ENCODE measurements at places on chromosomes 4 and X.

GRCh38 chrX:47574547-47575301 is 7.5 kb upstream of the TIMP1 start:
- no peak for DNase-seq

GRCh38 chr4:174554231-174554728 is 32.0 kb upstream of the HPGD start:
- DNase-seq = no peak

DNA sequence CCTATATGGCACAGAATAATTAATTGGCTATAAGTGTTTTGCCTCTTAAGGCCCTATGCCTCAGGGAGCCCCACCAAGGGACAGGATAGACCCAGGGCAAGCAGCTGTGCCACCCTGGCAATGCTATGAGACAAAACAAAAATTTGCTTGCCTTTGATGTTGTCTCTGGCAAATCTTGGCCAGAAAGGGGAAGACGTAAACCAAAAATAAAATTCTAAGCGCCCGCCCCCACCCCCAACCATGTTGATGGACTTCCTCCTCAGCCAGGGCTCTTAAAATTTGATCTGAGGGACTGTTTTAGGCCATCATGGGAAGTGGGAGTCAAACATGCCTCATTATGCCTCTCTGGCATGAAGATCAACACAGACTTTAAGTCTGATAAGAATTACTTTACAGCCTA is 130.5 kb upstream of the APOOL start:
- DNase-seq = no peak

DNA sequence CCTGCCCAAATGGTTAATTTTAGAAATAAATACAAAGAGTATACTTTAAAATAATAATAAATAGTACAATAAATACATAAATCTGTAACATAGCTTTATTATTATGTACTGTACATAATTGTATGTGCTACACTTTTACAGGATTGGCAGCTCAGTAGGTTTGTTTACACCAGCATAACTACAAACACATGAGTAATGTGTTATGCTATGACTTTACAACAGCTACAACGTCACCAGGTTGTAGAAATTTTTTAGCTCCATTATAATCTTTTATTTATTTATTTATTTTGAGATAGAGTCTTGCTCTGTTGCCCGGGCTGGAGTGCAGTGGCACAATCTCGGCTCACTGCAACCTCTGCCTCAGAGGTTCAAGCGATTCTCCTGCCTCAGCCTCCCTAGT is 31.8 kb downstream of the RNF150 start:
- no peak for DNase-seq

DNA sequence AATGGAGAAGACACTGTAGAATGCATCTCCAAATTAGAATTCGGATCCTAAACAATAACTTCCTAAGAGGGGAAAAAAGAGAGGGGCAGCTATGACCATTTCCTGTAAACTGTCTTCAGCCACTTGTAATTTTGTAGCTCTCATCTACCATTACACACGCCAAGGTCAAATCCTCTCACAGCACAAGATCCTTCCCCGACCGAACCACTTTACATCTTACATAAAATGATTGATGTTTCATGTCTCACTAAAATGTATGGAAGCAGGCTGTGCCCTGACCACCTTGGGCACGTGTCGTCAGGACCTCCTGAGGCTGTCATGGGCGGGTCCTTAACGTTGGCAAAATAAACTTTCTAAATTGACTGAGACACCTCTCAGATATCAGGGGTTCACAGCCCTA is 24.1 kb upstream of the PBDC1 start:
- DNase-seq = peak; percentile 27

GRCh38 chr4:149912000-149912399 is 96.4 kb upstream of the IQCM start:
- DNase-seq = no peak

DNA sequence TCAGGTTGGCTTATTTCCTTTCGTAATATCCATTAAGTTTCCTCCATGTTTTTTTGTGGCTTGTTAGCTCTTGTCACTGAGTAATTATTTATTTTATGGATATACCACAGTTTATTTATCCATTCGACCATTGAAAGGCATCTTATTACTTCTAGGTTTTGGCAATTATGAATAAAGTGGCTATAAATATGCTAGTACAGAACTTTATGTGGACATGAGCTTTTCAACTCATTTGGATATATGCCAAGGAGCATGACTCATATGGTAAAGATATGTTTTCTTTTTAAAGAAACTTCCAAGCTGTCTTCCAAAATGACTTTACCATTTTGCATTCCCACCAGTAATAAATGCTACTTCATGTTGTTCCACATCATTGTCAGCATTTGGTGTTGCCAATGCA is 803.6 kb downstream of the GLUD2 start:
- no peak for DNase-seq

GRCh38 chr4:7041801-7042502 is 1.2 kb upstream of the TADA2B start:
- DNase-seq = no peak

- DNase-seq = no peak
Observed at GRCh38 chr4:79923281-79923680, 149.7 kb downstream of the ANTXR2 start.

GRCh38 chrX:130829526-130830515 is 73.2 kb downstream of the ENOX2 start:
- no peak for DNase-seq

GRCh38 chr4:87819281-87819919 is 13.4 kb upstream of the MEPE start:
- DNase-seq = no peak

DNA sequence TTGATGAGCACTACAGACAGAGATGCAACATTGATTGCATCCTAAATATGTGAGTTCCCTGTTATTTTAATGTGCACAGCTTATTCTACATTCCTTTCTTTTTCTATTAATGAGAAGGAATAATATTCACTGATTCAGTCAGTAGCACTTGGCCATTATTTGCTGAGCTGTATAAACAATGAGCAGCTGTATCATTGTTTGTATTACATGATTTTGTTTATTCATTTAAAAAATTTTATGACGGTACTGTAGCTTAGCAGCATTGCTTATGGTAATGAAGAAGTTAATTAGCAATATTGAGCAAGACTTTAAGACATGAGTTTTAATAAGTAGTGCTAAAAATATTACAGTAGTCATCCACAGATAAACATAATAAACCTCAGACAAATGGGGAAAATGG is 582.0 kb downstream of the ADGRL3 start:
- DNase-seq = no peak

- no peak for DNase-seq
Observed at GRCh38 chrX:136627409-136627808, 20.5 kb upstream of the CD40LG start.

- DNase-seq = no peak
Observed at GRCh38 chr4:104906276-104906675, 240.4 kb upstream of the TET2 start.

GRCh38 chr4:173371292-173372192 is 788 bp downstream of the SAP30 start:
- peak; percentile 35 for DNase-seq

- DNase-seq = no peak
Observed at GRCh38 chr4:106708464-106708816, 327.7 kb downstream of the DKK2 start.
